Heart left ventricle (tissue), 16 donors: ENCODE measurements at places on chromosomes 6 and 20.
A peak's percentile ranks its signal among the peaks of the same experiment; 100 is the strongest.

DNA sequence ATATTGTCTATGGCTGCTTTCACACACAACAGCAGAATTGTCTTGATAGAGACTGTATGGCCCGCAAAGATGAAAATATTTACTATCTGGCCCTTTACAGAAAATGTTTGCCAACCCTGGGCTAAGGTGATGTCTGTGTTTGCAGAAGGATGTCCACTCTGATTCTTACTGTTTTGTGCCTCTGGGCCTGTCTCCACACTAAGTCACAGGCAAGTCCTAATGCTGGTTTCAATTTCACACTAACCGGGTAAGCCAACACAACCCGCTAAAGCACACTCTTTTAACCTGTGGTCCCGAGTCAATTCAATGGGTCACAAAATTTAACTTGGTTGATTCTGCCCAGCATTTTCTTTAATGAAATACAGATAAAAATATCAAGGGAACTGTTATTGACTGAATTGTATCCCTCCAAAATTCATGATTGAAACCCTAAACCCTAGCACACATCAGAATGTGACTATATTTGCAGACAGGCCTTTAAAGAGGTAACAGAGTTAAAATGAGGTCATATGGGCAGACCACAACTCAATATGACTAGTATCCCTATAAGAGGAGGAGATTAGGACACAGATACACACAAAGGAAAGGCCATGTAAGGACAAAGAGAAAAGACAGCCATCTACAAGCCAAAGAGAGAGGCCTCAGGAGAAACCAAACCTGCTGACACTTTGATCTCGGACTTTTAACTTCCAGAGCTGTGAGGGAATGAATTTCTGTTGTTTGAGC, 78.4 kb downstream of the FYN start:
- DNase-seq = no peak

- no peak for DNase-seq
Measured at GRCh38 chr6:56643379-56644089, 845 bp upstream of the DST start.

DNA sequence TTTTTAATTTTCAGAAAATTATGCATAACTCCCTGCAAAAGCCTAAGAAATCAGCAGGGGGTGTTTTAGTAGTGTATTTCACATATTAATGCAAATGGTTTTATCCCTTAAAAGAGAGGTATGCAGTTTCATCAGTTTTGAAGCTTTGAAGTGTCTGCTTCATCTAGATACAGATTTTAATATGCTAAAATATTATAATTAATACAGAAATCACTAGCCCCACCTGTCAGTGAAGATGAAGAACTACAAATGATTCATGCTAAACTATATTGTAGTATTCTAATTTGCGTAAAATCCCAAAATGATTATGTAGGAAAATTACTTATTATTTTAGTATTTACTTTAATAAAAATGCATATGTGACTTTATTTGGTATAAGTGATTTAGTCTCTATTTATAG, 2.9 kb upstream of the TFB1M start:
- DNase-seq = no peak

DNA sequence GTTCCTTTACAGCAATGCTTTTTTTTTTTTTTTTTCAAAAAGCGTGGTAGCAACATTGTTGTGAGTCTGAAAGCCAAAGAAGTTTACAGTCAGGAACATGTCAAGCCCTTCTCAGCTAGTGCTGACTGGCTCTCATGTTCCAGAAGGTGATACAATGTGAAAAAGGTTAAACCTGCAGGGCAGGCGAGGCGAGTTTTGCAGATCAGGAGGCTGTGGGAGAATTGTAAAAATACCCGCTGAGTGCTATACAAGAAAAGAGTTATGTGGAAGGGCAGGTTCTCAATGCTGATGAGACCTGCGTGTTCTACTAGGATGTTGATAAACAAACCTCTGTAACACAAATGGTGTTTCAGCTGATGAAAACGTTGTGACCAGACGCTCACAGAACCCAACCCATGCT, 30.9 kb upstream of the RPP40 start:
- DNase-seq = no peak

GRCh38 chr20:9999645-10000044, 35.1 kb upstream of the ANKEF1 start:
- no peak for DNase-seq

DNA sequence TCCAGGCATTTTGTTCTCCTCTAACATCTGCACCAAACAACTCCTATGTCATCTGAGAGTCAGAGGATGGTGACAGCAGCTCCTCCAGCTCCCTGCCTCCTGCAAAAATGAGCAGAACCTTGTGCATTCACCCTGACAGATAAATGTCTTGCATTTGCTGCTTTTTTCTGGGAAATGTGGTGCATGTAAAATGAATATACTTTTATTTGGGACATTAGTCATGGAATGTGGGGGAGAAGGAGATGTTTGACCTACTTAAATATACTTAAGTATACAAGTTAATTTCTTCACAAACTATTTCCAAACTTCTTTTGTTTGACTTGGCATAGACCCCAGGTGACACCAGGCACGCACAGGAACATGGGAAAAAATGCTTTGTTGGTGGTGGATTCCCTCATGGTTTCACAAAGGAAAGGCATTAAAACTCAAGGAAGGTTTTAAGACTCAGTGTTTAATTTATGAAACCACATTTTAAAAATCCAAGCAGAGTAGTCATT, 181.8 kb upstream of the MCHR2 start:
- DNase-seq = no peak

GRCh38 chr20:56893226-56893917, 264.3 kb downstream of the TFAP2C start:
- no peak for DNase-seq

GRCh38 chr20:9617940-9618339, 103.5 kb downstream of the LAMP5 start:
- DNase-seq = no peak

GRCh38 chr6:2777249-2777648, 12.1 kb downstream of the WRNIP1 start:
- DNase-seq = no peak

DNA sequence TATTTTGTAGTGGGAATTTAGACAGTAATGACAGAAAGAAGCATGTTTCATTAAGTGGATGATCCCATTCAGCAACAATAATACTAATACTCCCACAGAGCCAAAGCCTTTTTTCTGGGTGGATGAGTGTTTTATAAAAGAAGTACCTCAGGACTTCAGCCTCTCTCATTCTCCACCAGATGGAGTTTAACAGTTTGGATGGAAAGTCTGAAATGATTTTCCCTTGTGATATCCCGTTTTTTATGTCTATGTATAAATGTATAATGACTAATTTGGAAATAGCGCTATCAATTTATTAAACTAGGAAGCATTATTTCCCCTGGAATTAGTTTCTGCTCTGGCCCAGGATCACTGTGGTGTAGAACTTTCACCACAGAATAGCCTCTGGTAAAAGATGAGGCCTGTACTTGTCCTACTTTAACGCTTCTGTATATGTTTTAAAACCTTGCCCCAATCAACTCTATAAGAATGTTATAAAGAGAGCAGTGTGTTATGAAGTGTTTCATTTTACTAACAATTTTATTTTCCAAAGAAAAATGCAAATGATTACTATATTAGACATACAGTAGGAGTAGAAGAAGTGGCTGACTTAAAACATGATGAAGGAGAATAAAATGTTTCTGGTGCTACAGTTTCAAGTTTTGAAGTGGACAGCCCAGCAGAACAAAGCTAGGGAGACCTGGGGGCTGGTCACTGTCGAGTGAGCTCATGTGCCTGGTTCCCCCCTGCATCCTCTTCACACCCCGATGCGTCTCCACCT, 135.6 kb downstream of the HIVEP1 start:
- DNase-seq = no peak

- no peak for DNase-seq
Measured at GRCh38 chr20:32971703-32972161, 32.5 kb downstream of the SUN5 start.

DNA sequence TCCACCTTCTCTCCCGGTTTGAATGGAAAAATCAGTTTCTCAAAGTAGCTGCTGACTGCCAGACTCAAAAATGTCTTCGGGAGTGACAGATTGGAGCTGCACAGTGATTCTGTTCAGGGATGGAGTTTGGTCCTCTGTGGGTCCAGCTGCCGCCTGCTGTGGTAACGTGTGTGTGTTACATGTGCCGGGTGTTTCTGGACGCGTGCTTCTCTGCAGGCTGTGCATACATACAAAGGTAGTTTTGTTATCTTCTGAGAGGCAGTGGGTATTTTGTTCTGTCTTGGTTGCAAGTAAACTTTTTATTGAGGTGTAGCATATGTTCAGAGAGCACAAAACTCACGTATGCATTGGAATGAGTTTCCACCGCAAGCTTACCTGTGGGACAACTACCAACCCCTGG, 41.3 kb upstream of the NAA20 start:
- DNase-seq = no peak

DNA sequence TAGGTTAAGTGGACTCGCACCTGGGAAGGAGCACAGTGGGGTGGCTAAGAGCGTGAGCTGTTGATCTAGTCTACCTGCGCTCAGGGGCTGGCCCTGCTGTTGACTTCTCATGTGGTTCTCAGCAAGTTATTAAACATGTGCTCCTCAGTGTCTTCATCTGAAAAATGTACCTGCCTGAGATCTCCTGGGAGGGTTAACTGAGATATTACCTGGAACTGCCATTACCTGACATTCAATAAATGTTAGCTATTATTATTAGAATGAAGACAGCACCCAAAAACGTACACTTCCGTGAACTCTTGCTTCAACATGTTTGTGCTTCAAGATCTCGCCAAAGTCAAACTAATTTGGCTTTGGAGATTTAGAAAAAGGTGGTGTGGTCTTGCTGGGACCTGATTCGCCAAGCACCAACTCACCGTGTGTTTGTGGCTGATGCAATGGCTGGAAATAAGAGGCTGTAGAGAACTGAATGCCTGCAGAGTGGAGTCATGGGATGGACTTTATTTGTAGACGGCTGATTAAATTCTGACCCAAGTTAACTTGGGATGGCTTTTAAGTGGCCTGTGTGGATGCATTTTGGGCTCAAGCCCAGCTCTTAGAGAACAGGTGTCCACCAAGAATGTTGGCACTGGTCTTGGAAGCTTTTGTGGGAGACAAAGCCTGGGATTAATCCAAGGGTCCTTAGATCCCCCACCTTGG, 692.9 kb downstream of the QKI start:
- peak; percentile 67 for DNase-seq

DNA sequence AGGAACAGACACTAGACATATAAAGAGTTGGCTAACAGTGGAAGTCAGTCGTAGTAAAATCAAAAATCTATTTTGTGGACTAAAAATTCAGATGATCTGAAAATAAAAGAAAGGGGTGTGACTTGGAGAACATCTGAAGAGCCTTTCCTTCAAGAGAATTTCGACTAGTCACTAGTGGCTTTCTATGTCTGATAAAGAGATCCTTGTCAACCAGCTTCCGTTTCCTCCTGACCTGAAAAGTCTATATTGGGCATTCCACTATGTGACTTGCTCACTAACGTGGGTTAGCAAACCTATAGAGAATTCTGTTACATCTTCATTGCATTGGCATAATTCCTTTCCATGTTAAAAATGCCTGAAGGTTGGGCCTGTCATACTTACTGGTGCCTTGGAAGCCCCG, 25.9 kb downstream of the TRAF3IP2 start:
- DNase-seq = no peak

- no peak for DNase-seq
Measured at GRCh38 chr6:16783509-16783908, 22.2 kb upstream of the ATXN1 start.

DNA sequence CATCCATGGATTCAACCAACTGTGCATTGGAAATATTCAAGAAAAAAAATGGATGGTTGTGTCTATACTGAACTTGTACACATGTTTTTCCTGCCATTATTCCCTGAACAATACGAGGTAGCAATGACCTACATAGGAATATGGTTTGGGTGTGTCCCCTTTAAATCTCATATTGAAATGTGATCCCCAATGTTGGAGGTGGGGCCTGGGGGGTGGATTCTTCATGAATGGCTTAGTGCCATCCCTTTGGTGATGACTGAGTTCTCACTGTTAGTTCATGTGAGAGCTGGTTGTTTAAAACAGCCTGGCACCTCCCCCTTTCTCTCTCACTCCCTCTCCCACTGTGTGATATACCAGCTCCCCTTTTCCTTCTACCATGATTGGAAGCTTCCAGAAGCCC, 139.8 kb upstream of the BACH2 start:
- DNase-seq = no peak

- DNase-seq = no peak
Measured at GRCh38 chr20:63588641-63589041, 14.6 kb upstream of the HELZ2 start.

DNA sequence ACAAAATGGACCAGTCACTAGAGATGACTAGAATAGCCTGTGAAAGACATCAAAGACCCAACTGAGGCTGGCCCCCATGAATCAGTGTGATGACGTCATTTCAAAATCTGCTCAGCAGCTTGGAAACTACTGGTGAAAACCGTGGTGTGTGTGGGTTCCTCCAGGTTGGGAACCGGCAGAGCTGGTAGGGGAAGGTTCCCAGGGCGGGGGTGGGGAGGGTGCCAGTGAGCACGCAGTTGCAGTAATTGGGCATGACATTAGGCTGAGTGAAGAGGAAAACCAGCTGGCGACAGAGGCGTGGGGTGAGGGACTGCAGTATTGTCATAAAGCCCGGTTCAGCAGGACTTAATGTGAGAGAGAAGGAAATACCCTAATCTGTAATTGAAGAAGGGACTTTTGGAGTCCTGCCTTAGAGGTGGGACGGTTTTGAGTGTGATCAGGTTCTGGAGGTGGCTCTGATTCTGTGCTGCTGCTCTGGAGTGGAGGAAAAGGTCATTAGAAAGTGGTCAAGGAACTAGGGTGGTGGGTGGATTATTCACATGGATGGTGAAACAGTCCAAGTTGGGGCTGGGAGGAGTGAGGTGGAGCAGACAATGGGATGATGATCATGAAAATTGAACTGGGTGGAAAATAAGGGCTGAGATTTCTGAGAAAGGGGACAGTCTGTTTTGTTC, 52.0 kb upstream of the MTHFD1L start:
- DNase-seq = no peak

- DNase-seq = no peak
Measured at GRCh38 chr20:39661833-39662232, 699.7 kb downstream of the DHX35 start.

DNA sequence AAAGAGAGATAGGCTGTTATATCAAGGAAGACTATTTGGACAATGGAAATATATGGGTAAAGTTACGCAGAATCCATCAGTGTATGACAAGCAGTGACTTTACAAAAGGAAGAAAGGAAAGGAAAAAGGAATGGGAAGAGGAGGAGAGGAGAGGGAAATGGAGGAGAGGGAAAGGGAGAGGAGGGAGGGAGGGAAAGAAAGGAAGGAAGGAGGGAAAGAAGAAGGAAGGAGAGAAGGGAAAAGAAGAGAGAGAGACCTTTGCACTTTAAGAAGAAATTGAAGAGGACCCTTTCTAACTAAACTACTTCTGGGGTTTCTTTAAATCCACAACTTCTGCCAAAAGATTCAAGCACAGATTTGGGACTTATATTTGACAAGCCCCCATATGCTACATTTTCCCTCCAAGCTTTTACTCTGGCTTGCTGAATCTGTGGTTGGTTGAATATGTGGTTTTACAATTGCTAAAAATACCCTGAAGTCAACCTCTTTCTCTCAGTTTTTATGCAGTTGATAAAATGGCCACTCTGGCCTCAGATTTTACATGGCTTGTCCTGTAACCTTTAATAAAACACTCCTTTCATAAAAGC, 120.8 kb upstream of the RAB32 start:
- no peak for DNase-seq
